ENCODE measurements at places on chromosomes 12 and 14. TPM values are rescaled to one million over a fixed set of nuclear protein-coding genes. Genes with fewer than 3 reads are reported as not detected.

Gene KLRC1
- 0.67 TPM for polyA plus RNA-seq

Gene PRR13
- polyA plus RNA-seq, result 164 TPM

Gene SRSF5
- polyA plus RNA-seq, result 820 TPM

Gene PTPRQ
- polyA plus RNA-seq, result 27.7 TPM

Gene CLEC2A
- polyA plus RNA-seq, result not detected

Gene CNTN1
- 65.9 TPM for polyA plus RNA-seq

Gene PPP4R4
- 0.27 TPM for polyA plus RNA-seq

Gene TBC1D30
- polyA plus RNA-seq, result 6.7 TPM

- no peak for DNase-seq
These were observed 180.2 kb downstream of the TMTC2 start for GRCh38 chr12:82866946-82867345.

- DNase-seq, result no peak
These were observed 6.2 kb downstream of the CRADD start for GRCh38 chr12:93683410-93683809.

- DNase-seq, result no peak
These were observed 1.5 kb downstream of the SLIRP start for GRCh38 chr14:77709412-77709811.

DNA sequence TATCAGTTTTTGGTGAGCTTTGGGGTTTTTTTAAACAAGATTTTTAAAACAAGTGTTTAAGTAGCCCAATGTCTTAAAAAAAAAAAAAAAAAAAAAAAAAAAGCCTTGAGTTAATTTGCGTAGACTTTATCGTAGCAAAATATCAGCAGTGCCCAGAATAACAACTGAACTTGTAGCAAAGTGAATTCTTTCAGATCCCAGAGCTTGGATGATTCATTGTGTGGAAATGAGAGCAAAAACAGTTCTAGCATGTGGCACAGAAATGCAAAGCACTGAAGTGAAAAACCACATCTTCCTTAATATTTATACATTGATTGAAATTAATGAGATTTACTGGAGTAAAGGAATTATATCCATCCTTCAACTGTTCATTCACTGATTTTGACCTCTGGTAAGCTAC, 258.1 kb downstream of the EGLN3 start:
- DNase-seq, result no peak

DNA sequence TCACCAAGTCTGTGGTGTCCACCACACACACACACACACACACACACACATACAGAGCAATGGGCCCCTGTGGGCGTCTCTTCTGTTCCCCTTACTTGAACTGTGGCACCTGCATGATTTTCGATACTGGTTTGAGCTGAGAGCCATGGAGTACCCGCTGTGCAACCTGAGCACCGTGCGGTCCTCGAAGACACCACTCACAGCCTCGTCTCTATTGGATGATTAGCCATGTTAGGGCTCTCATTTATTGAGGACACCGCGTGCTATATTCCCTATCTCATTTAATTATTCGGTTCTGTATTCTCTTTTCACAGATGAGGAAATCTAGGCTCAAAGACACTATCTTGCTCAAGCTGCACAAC, 623 bp upstream of the C14orf132 start:
- DNase-seq, result no peak

- DNase-seq, result no peak
These were observed 8.7 kb upstream of the WDR89 start for GRCh38 chr14:63650256-63650952.

- no peak for DNase-seq
These were observed 766.7 kb upstream of the TBX3 start for GRCh38 chr12:115450710-115451109.

GRCh38 chr14:51691176-51691575, 39.5 kb downstream of the FRMD6 start:
- no peak for DNase-seq

DNA sequence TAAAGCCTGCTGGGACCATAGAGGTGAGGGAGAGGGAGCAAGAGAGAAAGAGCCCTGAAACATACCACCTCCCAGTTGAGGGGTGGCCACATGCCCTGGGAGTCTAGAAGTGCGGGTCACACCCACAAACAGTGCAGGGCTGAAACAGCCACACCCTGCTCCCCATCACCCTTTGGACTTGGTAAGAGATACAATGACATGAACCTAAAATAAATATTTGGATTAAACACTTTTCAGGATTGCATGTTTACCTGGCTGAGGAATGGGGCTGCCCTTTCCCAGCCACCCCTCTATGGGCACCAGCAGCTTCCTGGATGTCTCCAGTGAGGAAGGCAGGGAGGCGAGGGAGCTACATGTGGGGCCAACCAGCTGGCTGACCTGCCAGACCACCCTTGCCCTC, 39.0 kb upstream of the TC2N start:
- DNase-seq, result no peak

GRCh38 chr12:47097276-47097896, 17.6 kb upstream of the AMIGO2 start:
- DNase-seq, result no peak

GRCh38 chr12:102958073-102958829, 777 bp downstream of the ASCL1 start:
- no peak for DNase-seq

DNA sequence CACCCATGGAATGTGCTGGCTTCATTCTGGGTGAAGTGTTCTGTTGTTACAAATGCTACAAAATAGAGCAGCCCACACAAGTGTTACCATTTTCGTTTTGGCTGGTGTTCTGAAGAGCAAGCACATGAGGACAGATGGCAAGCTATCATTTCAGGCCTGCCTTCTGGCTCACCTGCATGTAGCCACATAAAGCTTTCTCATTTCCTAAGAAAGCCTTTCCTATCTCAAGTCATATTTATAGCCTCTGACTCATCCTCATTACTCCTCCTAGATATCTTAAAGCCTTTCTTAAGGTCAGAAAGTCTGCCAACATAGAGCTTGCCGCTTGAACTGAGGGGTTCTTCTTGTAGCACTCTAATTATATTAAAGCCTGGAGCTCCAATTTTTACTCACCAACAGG, 89.0 kb downstream of the PTPRR start:
- DNase-seq, result no peak

DNA sequence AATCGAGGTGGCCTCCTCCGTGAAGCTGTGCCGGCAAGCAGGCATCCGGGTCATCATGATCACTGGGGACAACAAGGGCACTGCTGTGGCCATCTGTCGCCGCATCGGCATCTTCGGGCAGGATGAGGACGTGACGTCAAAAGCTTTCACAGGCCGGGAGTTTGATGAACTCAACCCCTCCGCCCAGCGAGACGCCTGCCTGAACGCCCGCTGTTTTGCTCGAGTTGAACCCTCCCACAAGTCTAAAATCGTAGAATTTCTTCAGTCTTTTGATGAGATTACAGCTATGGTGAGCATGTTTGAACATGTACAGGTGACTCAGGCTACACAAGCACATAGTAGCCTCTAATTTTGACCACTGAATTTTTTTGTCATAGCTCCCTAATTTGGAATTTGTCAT, 59.7 kb downstream of the ATP2A2 start:
- no peak for DNase-seq

DNA sequence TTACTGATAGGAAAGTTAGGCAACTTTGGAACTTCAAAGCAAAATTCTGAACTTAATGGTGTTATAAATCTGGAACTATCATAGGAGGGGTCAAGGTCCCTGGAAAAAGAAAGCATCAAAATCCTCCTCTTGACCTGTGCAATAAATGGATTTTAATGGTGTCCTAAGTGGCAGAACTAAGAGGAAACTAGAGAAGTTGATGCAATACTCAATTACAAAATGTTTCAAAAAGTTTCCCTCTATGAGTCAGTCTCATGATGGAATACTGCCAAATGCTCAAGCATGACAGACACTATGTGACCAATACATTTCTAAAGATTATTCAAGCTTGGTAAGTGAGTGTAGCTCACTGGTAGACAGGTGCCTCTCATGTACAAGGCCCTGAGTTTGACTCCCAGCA, 47.7 kb upstream of the ERGIC2 start:
- no peak for DNase-seq

- no peak for DNase-seq
These were observed 24.8 kb downstream of the CLSTN3 start for GRCh38 chr12:7154901-7155470.

GRCh38 chr12:96208801-96209549, 14.8 kb downstream of the ELK3 start:
- DNase-seq, result no peak

DNA sequence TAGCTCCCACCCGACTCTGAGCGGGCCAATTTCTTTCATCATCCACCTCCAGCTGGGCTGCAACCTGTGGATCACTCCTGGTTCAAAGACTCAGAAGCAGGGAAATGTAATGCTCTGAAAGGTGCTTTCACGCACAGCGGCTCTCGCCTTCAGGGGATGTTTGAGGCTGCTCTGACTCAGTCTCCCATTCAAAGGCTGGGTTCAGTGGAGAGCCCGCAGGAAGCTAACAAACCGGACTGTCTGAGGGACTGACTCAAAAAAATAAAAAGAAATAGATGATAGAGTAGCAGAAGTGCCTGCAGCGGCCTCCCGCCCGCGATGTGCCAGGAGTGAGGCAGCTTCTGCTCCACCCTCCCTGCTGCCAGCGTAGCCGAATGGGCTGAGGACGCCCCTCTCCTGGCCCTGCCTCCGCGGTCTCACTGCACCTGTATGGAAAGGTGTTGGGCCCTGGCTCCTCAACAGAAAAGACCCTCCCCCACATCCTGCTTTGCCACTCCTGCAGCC, 98.0 kb downstream of the GCH1 start:
- no peak for DNase-seq

GRCh38 chr12:28539691-28540323, 349.6 kb downstream of the CCDC91 start:
- no peak for DNase-seq
